Iris pigment epithelial cell (primary cell): ENCODE measurements at places on chromosomes 16 and 17.

GRCh38 chr16:28167730-28168129 lies 44.0 kb downstream of the XPO6 start:
- DNase-seq = no peak

DNA sequence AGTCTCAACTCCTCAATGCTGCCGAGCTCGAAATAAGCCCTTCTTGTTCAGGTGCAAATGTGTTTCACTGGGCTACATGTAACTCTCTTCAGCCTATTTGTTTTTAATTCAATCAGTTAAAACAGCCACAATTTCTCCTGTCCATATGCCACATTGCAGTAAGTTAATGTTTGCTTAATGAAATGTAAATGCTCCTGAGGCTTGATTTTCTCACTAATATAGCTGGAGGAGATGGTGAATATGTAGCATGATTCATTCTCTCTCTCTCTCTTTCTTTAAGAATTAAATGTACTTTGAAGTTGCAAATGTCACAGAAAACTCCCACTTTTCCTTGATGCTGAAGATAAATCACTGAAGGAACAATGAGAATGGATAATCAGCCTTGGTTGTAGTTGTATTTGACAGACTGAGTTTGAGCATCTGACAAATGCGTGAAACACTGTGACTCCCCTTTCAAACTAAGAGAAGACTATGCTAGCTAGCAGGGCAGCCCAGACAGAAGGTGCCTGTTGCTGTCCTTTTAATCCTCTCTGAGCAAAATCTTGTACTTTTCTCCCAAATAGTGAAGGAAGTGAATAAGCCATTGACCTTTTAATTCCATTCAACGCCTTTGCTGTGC lies 161.8 kb downstream of the ANKFN1 start:
- no peak for DNase-seq

GRCh38 chr17:62076864-62077788 lies 12.0 kb upstream of the MED13 start:
- no peak for DNase-seq

GRCh38 chr16:89355007-89355406 lies 135.4 kb downstream of the ANKRD11 start:
- no peak for DNase-seq

- no peak for DNase-seq
Measured at GRCh38 chr17:38690386-38690785, 14.7 kb upstream of the MLLT6 start.

- DNase-seq = peak; percentile 16
Measured at GRCh38 chr16:88013091-88013609, 61.9 kb downstream of the BANP start.

- DNase-seq = no peak
Measured at GRCh38 chr16:81014672-81015071, 7.7 kb downstream of the CENPN start.

DNA sequence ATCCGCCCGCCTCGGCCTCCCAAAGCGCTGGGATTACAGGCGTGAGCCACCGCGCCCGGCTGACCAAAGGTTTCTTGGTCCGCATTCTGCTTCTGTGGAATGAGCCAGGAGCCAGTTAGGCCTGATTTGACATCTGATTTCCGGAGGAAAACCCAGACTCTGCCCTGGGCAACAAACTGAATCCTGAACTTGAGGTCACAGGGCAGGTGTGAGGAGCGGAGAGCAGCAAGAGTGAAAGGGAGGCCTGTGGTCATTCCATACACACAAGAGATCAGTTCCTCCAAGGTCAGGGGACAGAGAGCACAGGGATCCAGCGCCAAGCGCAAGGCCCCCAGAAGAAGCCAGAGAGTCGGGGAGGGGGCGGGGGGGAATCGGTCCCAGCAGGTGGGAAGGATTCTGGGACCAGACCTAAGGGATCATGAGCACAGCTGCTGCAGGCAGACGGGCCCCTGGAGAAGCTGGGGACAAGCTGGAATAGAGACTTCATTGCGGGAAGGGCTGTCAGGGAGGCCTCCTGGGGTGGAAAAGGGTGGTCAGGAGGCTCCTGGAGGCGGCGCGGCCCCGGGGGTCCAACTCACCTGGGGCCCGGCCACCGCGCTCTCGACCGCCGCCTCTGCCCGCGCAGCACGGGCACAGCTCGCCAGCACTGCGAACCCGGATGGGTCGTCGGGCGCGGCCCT lies 436 bp downstream of the SHPK start:
- DNase-seq = no peak

GRCh38 chr17:69275751-69276150 lies 47.1 kb upstream of the ABCA10 start:
- no peak for DNase-seq

- DNase-seq = peak; percentile 39
Measured at GRCh38 chr16:57732037-57732436, 3.5 kb upstream of the KATNB1 start.

- DNase-seq = no peak
Measured at GRCh38 chr17:48756830-48757251, 28.3 kb upstream of the HOXB13 start.

- DNase-seq = no peak
Measured at GRCh38 chr17:79798299-79799173, 1.7 kb upstream of the CBX8 start.

DNA sequence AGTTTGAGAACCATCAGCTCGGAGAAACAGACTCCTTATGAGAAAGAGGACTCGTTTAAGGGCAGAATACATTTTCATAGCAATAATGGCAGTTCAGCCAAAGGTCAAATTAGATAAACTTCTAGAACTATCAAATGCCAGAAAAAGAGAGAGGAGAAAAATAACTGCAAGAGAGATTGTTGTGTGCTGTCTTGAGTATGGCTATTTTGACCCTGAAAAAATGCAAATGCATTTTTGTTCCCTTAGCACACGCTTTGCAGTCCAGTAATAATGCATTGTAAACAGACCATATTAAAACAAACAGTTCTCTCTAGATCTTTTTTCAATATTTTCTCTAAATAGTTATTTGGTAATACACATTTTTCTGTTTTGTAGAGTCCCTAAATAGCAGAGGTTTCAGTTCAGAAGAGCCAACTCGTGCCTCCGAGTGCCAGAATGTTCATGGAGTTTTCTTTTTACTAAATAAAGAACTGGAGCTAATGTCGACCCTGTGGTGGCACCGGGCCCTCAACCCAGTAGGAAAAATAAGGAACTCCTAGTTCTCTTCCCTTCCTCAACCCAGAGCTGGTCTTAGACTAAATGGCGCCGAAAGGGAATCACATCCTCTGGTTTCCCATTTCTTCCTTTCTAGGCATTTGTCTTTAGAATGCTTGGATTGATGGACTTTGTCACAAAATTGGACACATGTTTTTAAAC lies 298.0 kb downstream of the MAP2K4 start:
- peak; percentile 11 for DNase-seq

- DNase-seq = no peak
Measured at GRCh38 chr16:86079255-86079885, 180.4 kb downstream of the IRF8 start.

GRCh38 chr16:81937305-81938038 lies 73.8 kb downstream of the SDR42E1 start:
- DNase-seq = peak; percentile 25

DNA sequence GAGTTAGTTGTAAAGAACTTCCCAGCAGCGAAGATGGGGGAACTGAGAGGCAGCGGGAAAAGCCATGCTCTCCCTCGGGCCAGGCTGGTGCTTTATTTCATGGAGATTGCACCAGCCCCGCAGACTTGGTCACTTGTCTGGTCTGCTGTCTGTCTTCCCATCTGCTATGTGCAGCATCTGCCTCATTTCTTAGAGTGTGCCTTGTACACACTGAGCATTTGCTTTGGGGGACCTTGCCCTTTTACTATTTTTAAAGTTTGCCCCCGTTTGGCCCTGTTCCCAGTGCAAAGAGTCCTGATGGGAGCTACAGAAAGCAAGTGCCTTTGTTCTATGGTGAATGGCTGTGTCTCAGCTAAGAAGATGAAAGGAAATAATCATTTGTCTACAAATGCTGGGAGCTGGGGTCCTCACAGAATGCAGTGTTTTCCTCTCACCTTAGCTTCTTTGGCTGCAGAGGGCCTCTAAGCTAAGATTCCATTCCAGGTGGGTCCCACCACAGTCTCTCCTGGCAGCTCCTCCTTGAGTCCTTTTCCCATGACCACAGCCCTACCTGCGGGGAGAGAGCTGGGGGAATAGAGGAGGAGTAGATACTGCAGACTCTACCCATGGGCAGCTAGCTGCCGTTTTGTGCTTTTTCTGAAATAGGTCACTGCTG lies 25.1 kb upstream of the CNOT1 start:
- DNase-seq = no peak

- DNase-seq = no peak
Measured at GRCh38 chr17:75135452-75135851, 3.9 kb upstream of the NT5C start.

- peak; percentile 25 for DNase-seq
Measured at GRCh38 chr16:58331024-58331707, 36.3 kb upstream of the PRSS54 start.

DNA sequence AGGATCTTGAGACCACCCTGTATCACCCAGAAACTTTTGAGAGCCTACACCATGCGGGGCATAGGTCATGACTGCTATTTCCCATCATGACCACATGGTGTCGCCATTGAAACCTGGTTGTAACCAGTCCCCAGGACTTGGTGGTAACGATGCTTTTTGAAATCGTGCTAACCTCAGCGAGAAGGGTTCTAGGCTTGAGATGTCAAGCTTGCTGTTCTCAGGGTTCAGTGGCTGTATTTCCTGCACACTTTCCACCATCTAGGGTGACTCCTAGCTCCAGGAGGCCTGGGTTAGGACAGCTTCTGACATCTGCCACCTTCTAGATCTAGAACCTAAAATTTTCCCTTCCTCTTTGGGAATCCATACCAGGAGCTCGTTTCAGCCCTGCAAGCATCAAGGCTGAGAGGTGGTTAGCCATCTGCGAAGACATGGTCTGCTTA lies 13.0 kb upstream of the SPNS3 start:
- peak; percentile 69 for DNase-seq

DNA sequence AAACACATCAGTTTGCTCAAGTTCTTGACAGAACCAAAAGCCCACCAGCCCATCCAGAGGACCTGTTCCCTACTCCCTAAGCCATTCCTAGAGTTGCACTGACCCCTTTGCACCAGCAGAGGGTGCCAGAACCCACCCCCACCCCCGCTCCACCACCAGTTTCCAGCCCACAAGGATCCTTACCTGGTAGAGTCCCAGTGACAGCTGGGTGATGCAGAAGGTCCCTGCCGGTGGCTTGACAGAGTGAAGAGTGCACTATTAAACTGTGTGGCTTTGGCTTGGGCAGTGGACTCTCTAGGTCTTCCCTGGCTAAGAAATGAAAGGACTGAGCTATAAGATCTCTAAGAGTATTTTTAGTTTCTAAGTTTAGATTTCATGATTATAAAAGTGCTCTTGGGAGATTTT lies 73.3 kb upstream of the MTMR4 start:
- peak; percentile 26 for DNase-seq

DNA sequence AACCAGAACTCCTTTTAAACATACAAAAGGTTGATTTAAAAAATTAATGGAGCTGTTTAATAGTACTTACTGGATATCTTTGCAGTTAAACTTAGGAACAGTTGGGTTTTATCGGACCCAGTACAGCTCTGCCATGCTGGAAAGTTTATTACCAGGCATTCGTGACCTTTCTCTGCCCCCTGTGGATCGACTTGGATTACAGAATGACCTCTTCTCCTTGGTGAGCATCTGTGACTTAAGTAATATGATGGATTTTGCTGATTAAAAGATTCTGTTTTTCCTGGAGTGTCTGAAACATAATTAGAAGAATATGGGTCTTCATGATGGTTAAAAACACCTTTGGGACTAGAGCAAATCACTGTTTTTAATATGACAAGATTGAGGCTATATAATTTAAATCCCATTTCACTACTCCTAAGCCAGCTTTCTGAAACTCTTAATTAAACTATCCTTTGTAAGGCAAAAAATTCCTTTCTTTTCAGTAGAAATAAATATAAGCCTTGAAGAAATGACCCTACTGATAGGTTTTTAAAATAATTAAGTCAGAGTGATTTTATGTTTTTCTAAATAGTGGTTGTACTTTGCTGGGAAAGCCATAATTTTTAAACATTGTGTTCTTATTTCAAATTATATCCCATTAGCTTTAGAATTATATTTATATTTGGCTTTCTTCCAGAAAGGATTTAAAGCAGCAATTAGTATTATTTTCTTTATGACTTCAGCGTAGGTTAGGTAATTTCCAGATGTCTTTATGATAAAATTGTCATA lies 45.7 kb upstream of the KPNB1 start:
- no peak for DNase-seq

- DNase-seq = no peak
Measured at GRCh38 chr17:10058921-10059683, 139.3 kb downstream of the GAS7 start.

DNA sequence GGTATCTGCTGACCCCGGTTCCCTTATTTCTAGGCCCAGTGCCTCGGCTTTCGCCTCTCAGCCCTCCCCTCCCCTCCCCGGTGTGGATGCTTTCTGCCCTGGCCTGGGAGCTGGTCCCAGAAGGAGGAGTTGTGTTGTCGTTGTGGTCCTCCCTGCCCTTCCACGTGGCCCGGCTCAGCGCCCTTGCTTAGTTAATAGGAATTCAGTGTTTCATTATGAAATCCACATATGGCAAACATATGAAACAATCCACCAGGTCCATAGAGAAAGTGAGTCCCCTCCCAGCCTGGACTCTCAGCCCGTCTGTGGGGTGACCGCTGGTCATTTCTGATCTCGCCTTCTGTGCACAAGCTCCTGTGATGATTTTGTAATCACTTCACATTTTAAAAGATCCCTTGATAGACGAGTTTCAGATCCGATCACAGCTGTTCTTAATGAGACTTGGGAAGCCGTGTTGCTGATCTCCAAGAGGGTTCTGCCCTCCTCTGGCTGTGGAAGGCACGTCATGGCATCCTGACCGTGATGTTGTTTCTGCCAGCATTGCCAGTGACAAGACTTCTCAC lies 112.1 kb downstream of the BANP start:
- peak; percentile 63 for DNase-seq

- DNase-seq = peak; percentile 44
Measured at GRCh38 chr17:8785547-8786413, 13.4 kb downstream of the MFSD6L start.

DNA sequence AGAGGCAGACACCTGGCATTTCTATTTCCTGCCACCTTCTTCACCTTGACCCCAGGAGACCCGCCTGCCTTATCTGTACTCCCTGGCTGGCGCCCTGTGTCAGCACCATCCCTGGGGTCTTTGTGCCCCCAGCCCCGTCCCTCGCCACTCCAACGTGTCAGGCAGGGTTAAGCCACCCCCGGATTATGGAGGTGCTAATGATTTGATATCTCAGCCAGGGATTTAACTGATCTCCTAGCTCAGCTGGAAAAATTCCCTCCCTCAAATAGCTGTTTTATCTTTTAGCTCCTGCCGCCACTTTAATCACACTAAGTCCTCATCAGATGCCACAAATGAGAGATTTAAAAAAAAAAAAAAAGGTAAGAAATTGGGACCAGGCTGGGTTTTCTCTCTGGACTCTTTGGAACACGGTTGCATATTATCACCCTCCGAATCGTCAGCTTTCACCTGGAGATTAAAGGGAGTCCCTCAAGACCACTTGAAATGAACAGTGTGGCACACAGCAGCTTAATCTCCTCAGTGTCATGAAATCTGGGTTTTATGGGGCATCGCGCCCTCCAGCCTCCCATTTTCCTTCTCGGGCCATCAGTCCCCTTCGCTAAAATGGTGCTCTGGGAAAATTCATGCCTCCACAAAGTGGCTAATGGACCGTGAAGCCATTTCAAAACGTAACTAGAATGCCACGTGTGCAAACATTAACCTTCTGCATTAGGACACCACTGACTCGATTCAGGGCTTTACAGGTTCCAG lies 26.2 kb upstream of the WFDC1 start:
- no peak for DNase-seq
